ENCODE measurements at places on chromosomes 6 and 20.
A peak's percentile ranks its signal among the peaks of the same experiment; 100 is the strongest.

- no peak for DNase-seq
These were observed 52.5 kb downstream of the MAFB start for GRCh38 chr20:40636486-40636885.

DNA sequence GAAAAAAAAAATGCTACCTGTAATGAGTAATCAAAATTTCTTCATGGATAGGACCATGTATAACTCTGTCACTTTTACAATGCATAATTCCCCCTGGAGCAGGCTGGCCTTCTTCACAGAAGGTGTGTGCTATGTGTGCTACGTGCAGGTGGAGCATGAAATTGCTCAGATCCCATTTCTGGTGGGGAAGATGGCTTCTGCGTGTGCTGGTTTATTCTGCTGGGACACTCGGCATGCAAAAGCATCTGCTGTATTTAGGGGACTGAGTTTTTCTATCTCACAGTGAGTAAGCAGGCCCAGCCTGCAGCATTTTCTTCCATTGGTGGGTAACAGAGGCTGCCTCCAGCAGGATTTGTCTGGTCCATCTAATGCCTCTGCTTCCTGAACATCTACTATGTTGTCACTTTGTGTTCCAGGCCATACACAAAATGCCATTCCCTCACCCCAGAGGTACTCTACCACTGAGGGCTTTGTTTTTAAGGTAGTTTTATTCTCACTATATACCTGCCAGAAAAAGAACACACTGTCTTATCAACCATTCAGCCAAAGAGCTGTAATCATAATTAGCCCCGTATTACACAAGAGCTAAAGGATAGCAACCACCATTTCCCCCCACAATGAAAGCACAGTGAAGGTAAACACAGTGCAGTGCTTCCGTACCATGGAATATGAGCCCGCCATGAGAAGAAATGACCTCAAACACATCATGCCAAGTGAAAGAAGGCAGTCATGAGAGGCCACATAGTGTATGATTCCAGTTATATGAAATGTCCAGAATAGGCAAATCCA lies 62.4 kb downstream of the SYNDIG1 start:
- no peak for DNase-seq

GRCh38 chr20:56925831-56926170 lies 296.7 kb downstream of the TFAP2C start:
- no peak for DNase-seq

- no peak for DNase-seq
These were observed 256.1 kb upstream of the KCNQ5 start for GRCh38 chr6:72365773-72366172.

- DNase-seq, result no peak
These were observed 310.7 kb downstream of the EYA4 start for GRCh38 chr6:133551847-133552341.

DNA sequence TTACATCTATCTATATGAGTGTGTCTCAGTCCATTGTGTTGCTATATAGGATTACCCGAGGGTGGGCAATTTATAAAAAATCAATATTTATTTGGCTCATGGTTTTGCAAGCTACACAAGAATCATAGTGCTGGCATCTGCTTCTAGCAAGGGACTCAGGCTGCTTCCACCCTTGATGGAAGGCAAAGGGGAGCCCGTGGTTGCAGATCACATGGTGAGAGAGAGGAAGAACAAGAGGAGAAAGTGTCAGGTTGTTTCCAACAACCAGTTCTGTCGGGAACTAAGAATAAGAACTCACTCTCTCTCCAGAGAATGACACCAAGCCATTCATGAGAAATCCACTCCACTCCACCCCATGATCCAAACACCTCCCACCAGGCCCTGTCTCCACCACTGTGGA lies 48.2 kb upstream of the TENT5A start:
- DNase-seq, result no peak

GRCh38 chr6:31851485-31851832 lies 11.2 kb downstream of the NEU1 start:
- no peak for DNase-seq

- no peak for DNase-seq
These were observed 489.5 kb downstream of the CBLN4 start for GRCh38 chr20:55515832-55516231.

GRCh38 chr20:62959101-62959971 lies 6.8 kb downstream of the SLC17A9 start:
- DNase-seq, result no peak

DNA sequence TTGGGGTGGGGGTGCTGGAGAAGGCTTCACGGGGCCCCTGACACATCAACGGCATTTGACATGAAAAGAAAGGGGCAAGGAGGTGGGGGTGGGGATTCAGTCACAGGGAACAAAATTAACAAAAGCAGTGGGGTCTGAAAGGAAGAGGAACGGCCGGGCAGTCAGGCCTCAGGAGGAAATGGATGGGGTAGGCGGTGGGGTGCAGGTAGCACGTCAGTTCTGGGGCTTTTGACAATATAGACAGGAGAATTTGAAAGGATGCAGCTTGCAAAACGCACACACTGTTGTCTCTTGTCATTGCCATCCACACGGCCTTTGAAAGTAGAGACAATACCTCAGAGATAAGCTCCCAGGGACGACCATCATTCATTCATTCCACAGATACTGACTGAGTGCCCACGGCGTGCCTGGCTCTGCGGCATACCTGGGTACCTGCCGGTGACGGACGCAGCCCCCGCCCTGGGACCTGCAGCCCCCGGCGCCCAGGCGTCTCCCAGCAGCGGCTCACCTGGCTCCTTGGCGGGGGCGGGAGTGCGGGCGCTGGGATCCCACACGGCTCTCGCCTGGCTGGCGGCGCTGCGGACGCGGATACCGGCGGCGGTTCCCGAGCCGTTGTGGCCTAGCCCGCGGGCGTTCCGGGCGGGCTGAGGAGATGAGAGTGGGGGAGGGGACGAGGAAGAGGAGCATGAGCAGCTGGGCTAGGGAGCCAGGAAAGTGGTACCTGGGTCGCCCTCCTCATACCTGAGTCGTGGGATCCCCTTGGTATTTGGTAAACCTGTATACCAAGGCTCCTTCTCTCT lies at the start of gene SLC26A8:
Gene SLC26A8, minus strand, starts transcription at position 646 of the 800 bp plus-strand sequence. CDS start 4,934 bp downstream, outside the sequence.
- DNase-seq, result no peak

- DNase-seq, result no peak
These were observed 22.4 kb downstream of the ATP9A start for GRCh38 chr20:51745804-51746203.

DNA sequence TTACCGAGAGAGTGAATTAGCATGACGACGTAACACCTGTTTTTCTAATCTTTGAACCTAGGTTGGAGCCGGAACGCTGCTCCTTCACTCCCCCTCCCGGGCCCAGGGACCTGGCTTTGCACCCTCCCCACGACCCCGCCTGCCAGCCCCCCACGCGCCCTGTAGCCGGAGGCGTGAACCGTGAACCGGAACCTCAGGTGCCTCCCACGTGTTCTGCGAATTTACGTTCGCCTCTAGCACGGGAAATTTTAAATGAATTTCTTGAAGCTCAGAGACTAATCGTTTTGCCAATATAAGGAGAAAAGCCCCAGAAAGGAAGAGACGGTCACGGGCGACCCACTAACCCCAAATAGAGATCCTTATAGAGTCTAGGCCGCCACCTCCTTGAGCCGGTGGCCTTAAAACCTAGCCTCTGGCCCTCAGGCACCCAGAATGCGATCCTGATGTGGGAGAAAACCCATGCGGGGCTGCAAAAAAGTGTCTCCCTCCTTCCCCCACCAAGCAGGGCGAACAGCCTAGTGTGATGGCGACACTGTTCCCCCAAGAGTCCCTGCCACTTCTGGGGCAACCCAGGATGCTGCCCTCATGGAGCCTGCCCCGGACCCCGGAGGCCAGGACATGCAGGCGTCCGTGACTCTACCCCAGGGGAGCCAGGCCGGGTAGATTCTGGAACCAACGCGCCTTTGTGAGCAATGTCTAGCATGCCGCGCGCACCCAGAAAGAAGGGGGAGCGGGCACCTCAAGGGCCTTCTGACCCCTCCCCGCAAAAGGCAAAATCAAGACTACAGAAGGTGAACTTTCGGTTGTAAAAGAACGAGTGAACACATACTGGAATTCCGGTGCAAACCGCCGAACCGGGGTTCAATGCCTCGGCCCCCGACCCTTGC lies 2.7 kb upstream of the SIM1 start:
- DNase-seq, result no peak

DNA sequence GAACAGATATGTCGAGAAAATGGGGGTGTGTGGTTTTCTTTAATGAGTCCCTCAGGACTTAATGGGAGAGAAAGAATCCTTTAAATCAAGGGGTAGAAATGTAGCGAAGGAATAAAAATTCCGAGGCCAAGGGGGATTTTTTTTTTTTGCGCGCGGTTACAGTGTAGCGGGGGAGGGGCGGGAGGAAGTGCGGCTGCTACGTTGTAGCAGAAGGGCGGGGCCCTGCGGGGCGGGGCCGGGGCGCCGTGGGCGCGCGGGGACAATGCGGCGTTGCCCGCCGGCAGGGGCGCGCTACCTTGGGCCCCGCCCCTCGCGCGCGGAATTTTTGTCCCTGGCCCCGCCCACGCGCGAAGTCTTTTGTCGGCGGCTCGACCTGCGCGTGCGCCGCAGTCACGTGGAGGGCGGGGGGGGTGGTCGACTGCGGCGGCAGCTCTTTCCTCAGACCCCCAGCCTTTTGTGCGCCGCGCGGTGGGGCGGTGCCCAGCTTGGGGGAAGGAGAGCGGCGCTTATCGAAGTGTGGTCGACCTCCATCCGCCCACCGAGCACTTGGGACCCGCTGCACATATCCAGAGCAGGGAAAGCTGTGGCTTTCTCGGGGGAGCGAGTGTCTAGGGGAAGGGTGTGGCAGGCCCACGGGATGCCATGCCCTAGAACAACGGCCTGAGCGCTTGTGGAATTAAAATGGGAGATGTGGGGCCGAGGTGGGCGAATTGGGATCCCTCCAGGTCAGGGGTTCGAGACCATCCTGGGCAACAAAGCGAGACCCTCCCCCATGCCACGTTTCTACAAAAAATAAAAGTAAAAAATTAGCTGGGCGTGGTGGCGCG lies 1.3 kb downstream of the TUBB start:
- peak; percentile 77 for DNase-seq

DNA sequence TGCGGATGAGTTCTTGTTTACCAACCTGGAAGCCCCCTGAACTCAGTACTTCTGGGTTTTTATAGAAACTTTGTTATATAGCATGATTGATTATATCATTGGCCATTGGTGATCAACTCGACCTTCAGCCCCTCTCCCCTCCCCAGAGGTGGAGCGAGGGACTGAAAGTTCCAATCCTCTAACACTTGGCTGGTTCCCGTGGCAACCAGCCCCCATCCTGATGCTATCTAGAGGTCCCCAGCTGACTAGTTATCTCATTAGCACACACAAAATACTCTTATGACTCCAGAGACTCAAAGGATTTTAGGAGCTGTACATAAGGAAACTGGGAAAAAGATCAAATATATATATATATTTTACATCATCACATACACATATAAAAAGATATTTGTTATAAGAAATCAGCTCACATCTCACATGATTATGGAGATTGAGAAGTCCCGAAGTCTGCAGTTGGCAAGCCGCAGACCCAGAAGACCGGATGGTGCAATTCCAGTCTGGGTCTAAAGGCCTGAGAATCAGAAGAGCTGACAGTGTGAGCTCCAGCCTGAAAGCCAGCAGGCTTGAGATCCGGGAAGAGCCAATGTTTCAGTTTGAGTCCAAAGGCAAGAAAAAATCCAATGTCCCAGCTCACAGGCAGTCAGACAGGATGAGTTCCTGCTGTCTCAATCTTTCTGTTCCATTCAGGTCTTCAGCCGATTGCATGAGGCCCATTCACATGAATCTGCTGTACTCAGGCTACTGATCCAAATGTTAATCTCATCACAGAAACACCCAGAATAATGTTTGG lies 179.3 kb upstream of the DTNBP1 start:
- DNase-seq, result no peak

- no peak for DNase-seq
These were observed 5.3 kb downstream of the TP53TG5 start for GRCh38 chr20:45372646-45373352.

DNA sequence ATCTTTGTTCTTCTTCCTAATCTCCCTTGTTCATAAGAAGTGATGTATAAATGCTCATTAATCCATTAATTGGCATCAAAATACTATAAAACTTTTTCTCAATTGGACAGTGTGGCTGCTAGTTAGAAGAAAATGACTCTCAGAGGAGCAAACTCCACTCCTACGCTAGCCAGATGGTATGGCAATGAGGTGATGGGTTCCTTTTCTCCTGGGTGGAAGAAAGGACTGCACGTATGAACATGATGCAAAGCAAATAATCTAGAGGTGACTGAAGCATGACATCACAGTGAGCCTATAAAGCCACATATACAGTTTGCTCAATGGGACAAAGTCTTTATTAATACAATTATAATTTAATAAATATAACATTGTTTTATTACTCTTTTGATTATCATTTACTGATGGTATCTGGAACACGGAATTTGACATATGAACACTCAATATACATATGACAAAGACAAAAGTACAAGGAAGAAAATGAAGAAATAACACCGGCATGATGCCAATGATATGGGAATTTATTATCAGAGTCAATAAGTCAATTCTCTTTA lies 46.4 kb upstream of the FAM83B start:
- DNase-seq, result no peak

- DNase-seq, result no peak
These were observed 117.2 kb downstream of the LCA5 start for GRCh38 chr6:79420054-79420453.

- DNase-seq, result no peak
These were observed 133.9 kb downstream of the JPH2 start for GRCh38 chr20:44053046-44053445.

DNA sequence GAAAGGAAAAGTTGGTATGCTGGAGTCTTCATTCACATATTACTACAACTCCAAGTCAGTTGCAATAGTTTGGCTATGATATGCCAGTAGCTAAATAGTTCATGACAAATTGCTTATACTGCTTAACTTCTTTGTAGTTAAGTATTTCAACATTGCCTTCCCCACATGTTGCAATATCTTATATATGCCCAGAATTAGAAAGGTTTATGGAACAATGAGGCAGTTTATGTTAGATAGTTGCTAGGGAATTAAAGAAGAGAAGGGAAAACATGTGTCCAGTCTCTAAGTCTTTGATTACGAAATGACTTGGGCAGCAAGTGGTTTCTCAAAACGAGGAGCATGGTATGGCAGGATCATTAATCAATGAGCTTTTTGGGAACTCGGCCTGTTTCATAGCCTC lies 145.8 kb downstream of the PLCB4 start:
- peak; percentile 18 for DNase-seq

GRCh38 chr6:113392551-113393055 lies 464.5 kb upstream of the MARCKS start:
- DNase-seq, result no peak

DNA sequence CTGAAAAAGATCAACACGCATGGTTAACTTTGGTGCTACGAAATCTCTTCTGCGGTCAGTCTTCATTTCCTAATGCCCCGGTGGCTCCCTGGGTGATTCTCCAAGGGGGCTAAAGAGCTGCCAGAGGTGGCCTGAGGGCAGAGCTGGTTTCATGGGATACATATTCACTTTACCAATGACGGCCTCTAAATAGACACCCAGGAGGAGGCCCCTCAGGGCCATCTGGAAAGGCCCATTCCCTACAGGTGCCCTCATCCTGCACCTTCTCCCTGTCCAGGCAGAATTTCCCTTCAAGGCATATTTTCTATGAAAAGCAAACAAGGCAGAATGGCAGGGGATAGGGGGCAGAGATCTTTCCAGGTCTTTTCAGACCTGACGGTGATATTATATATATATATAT lies 12.5 kb downstream of the BNIP5 start:
- no peak for DNase-seq

GRCh38 chr6:119334535-119335264 lies 14.9 kb downstream of the MAN1A1 start:
- no peak for DNase-seq

Data from foreskin melanocyte (primary cell).